ENCODE measurements at places on chromosomes 7 and 10.

GRCh38 chr7:14228341-14228740 is 238.9 kb upstream of the ETV1 start:
- no peak for DNase-seq

DNA sequence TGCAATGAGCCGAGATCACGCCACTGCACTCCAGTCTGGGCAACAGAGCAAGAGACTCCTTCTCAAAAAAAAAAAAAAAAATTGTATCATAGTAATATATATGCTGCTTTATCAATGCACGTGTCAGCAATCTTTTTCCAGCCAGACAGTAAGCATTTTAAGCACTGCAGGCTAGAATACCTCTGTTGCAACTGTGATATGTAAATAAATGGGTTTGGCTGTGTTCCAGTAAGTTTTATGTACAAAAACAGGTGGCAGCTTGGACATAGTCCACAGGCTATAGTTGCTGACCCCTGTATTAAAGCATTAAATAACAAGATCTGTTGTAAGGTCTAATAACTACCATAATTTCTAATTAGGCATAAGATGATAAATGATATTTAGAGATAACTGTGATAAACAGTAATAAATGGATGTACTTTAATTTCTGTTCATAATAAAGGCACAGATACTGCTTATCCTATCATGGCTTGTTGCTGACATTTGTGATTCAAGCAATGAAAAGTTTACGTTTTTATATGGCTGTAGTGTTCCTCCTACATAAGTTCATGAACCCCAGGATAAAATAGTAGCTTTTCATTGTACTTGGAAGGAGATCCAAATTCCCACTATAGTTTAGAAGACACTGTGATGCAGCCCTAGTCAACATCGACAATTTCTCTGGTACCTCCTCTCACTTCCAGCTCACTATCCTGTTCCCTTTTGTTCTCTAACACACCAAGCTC is 161.4 kb downstream of the ELMO1 start:
- DNase-seq = peak; percentile 29

DNA sequence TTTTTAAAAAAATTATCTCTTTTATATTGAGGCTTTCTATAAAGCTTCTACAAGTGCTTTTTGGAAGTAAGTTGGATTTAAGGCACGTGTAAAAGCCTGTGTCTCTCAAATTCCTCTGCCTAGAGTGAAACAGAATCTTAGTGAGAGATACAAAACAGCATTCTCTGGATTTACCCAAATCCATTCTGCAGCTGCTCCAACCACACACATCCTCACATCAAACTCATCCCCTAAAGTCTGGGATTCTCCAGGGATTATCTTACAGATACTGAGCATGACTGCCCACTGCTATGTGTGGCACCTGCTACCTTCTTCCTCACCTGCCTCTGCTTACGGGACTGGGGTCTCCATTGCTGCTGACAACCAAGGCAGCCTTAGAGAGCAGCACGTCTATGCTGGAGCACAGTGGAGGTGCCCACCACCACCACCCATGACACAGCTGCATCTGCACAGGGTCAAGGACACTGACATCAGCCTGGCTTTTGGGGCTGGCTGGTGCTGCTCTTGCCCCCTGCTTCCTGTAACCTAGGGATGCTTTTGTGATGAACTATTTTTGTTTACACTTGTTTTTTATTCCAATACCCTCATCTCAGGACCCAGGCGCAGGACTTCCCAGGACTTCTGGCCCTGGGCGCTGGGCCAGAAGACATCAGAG is 139.2 kb upstream of the NAMPT start:
- DNase-seq = no peak

DNA sequence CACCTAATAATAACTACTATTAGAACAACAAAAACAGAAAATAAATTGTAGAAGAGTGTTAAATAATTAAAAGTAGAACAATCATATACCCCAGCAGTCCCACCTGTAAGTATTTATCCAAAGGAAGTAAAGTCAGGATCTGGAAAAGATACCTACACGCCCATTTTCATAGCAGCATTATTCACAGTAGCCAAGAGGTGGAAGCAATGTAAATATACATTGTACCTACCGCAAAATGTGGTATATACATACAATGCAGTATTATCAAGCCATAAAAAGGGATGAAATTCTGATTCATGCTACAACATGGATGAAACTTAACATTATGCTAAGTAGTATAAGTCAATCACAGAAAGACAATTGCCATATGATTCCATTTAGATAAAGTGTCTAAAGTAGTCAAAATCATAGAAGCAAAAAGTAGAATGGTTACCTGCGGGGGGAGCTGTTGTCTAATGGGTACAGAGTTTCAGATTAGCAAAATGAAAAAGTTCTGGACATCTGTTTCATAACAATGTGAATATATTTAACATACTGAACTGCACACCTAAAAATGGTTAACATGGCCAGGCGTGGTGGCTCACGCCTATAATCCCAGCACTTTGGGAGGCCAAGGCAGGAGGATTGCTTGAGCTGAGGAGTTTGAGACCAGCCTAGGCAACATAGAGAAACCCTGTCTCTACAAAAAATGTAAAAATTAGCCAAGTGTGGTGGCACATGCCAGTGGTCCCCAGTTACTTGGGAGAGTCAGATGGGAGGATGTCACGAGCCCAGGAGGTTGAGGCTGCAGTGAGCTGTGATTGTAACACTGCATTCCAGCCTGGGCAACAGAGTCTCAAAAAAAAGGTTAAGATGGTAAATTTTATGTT is 6.0 kb upstream of the TMED4 start:
- DNase-seq = peak; percentile 89

- peak; percentile 53 for DNase-seq
These were observed 936.6 kb downstream of the NRG3 start for GRCh38 chr10:82811621-82812020.

DNA sequence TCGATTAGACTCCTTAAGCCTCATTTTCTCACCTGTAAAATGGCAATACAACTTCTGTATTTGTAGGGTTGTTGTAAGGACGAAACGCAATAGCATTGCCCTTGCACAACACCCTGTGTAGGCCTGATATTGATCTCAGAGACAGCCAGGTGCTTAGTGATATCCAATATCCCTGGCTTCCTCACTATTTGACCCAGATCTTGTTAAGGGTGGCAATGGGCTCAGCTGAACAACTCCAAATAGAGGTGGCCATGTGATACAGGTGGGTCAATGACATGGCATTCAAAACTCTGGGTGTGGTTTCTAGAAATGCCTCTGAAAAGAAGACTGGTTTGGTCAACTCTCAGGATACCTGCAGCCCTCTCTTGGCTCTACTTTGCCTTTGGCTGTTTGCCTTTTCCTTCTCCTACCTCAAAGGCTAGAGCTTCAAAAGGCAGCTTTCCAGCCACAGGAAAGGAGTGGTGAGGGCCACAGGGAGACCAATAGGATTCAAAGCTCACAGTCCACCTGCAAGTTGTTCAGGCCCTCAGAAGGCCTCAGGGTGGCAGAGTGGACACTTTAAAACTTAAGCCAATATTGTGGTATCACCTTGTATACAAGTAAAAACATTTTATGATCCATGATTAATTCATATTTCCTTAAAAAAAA is 14.9 kb upstream of the GATAD1 start:
- DNase-seq = no peak

GRCh38 chr10:102619281-102619981 is 24.8 kb upstream of the TRIM8 start:
- DNase-seq = no peak

- no peak for DNase-seq
These were observed 346.9 kb upstream of the PRKCQ start for GRCh38 chr10:6926971-6927370.

Data from HT-29 (cell line).